ENCODE measurements at places on chromosomes 5 and 9.

- DNase-seq: no peak
These were observed 295.4 kb upstream of the HAPLN1 start for GRCh38 chr5:84016085-84016484.

GRCh38 chr9:4246969-4247368, 52.9 kb downstream of the GLIS3 start:
- no peak for DNase-seq

DNA sequence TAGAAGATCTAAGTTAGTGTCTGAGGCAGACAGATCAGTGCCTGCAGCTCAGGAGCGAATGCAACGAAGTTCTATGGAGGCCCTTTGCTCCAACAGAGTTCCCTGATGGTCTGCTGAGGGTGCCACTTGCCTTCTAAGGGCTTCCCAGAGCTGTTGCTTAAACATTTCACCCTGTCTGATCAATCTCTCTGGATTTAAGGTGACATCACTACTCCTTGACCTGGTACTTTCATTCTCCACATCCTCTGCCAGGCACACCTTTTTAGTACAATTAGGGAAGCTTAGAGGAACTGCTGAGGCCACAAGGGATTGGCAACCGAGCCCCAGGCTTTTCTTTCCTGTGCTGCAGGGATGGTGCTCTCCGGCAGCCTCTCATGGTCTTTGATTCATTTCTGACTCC, 94.2 kb upstream of the IFNK start:
- no peak for DNase-seq

DNA sequence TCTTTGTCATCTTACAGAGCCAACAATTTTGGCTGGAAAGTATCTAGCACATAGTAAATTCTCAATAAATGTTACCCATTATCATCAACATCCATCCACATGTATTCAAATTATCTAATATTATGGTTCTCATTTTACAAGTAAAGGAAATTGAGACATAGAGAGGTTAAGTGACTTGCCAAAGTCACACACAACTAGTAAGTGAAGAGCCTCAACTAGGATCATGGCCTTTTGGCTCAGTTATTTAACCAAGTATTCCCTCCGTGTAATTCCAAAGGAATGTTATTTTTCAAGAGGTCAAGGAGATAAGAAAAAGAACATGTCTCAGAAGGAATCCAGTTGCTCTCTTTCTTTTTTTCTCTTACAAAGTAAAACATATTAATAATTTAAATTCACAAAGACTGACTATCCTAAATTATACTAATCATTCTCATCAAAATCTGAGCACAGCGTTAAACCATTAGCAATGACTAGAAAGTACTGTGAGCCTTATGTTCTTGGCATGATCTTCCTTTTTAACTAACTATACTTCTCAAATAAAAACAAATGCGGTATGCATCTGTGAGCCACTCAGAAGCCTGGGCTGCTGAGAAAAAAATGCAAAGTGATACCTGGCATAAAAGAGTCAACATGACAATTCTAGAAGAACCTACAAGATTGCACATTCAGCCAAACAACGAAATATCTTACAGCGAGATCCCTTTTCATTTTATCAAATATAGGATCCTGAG, 350.9 kb downstream of the GLIS3 start:
- DNase-seq: no peak

- DNase-seq: no peak
These were observed 99.8 kb downstream of the TENT4A start for GRCh38 chr5:6812800-6813731.

DNA sequence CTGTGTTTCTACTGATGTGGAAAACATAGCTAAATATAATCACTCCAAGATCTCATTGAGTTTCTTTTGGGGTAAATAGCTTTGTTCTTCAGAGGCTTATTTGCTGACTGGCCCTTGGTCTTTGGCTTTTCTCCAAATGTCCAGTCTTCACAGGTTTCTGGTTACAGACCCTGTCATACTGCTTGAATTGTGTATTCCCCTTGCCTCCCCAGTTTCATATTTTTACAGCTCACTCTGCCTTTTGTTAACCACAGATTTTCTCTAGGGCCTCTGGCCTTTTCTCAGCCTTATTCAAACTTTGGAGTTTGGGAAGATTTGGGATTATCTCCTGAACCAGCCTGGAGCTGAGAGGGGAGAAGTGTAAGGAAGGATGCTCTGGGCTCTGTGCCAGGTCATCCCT, 23.9 kb downstream of the ISOC1 start:
- no peak for DNase-seq

GRCh38 chr9:116313638-116314037, 160.0 kb downstream of the PAPPA start:
- DNase-seq: no peak

GRCh38 chr5:127228540-127229184, 61.9 kb upstream of the MEGF10 start:
- DNase-seq: no peak

GRCh38 chr5:73382401-73382740, 66.2 kb downstream of the FOXD1 start:
- no peak for DNase-seq

GRCh38 chr5:79229357-79230174, 6.4 kb upstream of the JMY start:
- peak; percentile 4 for DNase-seq

- DNase-seq: no peak
These were observed 16.1 kb upstream of the MPDZ start for GRCh38 chr9:13295556-13295955.

DNA sequence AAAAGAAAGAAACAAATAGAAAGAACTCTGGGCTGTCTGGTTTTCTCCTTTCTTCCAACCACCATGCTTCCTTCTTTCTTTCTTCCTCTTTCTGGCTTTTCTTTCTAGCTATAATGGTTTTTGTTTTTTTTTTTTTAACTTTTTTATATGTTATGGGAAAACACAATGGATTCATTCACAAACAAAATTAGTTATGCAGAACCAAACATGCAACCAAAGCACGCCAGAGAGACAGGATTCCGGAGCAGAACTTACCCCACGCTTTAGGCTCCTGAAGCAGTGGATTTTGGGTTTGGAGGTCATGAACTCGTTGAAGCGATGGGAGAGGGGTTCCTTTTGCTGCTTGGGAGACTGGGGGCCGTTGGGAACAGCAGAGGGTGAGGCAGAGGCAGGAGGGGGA, 88.3 kb downstream of the USP20 start:
- no peak for DNase-seq

DNA sequence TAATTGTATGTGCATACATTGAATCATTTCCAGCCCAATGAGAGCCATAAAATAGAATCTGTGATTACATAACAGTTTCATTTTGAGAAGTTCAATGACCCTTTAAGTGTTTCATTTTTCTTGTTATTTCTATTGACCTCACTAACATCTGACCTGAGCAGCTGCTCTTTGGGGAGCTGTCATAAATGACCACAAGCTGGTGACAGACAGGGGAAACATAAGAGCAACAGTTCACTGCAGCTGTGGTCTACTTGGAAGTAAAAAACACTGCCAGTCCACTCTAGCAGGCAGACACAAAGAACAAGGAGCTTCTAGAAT, 265.4 kb downstream of the DTWD2 start:
- DNase-seq: no peak

- DNase-seq: no peak
These were observed 1388.3 kb upstream of the C9orf72 start for GRCh38 chr9:28961623-28962022.

DNA sequence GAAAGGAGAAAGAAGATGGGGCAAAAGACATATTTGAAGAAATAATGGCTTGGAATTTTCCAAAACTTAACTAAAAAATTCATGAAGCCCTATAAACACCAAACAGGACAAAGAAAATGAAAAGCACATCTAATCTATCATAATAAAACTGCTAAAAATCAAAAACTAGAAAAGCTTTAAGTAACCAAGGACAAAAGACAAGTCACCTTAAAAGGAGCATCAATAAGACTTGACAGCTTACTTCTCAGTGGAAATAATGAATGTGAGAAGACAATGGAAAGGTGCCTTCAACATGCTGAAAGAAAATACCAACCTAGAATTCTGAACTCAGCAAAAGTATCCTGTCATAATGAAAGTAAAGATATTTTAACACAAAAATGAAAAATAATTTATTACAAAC, 27.0 kb downstream of the GTF3C4 start:
- DNase-seq: no peak

DNA sequence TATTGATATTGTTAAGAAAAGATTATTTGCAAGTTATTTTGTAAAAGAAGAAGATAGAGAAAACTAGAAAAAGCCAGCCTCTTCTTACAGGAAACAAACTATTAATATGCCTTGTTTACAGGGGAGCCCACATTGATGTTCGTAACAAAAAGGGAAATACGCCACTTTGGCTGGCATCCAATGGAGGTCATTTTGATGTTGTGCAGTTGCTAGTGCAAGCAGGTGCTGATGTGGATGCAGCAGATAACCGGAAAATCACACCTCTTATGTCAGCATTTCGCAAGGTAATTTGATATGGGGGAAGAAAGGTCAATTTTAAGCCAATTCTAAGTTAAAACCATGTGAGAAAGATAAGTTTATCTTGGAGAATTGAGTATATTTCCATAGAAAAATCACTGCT, 37.6 kb upstream of the EIF4EBP3 start:
- no peak for DNase-seq

DNA sequence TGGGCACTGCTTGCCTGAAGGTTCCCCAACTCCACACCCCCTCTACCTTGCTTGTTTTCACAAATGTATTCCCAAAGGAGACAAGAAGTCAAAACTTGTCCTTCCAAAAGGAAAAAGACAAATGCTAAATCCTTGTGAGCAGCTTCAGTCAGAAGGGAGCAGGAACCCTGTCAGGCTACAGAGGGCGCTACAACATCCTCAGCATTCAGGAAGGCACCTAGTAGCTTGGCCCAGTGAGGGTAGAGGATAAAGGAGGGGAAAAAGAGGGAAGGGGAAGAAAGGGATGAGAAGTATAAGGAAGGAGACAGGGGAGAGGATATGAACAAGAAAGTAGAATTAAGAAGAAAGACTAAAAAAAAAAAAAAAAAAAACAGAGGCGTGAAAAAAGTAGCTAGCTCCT, 97.5 kb downstream of the MLLT3 start:
- no peak for DNase-seq

DNA sequence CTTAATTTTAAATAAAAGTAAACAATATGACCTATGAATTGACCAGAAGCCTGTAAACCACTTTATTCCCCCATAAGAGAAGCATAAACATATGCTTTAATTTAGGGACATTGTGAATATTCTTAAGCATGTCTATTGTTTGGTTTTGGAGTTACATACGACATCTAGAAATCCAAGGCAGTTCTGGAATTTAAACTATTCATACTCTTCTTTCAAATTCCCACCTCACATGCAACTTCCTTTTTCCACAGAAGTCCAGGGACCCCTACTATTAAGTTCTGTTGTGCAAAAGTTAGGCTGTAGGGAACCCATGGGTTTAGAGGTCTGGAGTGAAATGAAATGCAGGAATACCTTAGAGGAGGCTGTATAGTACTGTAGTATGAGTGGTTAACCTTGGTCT, 2.1 kb downstream of the RIC1 start:
- no peak for DNase-seq

GRCh38 chr9:134239130-134239903, 75.0 kb upstream of the RNU6ATAC start:
- DNase-seq: no peak

DNA sequence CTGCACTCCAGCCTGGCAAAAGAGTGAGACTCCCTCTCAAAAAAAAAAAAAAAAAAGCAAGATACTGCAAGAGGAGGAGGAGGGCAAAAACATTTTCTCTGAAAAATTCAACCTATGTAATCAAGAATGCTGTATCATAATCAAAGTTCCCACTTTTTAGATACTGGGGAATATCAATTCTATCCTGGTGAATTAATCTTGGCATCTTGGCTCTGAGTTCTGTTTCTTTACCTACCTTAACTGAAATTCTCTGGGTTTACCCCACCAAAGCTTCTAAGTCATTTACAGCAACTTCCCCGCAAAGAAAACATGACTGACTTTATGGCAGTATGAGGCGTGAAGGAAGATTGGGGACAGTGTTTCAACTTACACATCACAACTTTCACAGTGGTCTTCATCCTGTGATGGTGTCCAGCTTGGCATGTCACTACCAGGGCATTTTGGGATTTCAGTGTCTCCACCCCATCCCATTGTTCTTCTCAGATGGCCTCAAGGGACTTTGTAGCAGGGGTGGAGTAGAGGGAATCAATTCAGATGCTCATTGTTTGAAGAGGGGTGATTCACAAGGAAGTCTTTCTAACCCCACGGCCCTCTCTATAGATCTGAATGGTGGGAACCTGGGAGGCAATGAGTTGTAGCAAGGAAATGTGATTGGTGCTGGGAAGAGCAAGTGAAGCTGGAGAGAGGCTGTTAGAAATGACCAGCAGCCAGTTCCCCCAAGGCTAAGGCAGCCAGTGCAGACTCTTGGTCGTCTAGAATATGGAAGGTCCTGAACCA, 130.5 kb downstream of the SCAMP1 start:
- no peak for DNase-seq

DNA sequence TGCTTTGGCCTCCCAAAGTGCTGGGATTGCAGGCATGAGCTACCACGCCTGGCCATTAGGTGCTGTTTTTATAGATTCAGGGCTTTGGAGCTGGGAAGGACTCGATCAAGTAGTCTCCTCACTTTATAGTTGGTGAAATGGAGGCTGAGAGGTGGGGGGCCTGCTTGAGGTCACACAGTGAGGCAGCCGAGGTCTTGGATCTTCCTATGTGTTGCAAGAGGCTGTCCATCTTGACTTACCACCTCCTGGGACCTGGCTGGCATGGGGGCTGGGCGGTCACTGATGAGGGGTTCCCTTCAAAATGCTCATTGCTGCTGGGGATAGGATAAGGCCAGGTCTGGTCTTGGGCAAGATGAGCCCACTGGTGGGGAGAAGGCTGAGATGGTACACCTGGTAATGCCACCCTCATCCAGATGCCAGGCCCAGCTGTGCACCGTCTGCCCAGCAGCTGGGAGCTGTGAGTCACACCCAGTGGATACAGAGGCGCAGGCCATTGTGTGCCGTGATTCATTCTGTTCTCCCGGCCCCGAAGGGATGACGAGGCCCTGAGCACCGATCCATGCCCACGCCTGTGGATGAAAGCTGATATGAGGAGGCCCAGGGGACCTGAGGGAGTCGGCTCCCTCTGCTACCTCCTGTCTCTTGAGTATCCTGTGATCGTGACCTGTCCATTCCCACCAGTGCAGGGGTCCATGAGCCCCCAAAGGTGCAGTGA, 10.5 kb upstream of the NDST1 start:
- no peak for DNase-seq

DNA sequence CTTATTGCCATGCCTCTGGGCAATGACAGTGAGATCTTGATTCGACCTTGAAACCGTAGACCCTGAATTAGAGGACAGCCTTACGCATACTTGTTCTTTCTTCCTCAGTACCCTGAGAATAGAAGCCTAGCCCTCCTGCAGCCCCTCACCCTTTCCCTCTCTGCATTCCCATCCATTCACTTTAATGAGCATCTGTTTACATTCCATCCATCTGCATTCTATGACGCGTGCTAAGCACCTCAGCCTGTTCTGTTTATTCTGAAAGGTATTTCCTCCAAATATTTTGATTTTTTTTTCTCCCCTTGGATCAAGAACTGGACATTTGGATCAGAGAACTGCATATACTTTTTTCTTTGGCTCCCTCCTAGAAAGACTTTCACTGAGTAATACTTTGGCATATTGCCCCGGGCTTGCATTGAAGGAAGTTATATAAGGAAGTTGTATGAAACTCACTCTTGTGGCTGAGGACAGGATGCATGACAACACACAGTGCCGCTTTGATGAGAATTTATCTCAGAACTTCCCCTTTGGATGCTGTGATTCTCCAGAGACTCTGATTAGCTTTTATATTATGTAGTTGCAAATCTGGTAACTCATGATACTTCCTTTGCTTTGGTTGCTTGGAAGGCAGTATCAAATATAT, 15.7 kb downstream of the TMEM8B start:
- DNase-seq: peak; percentile 4

GRCh38 chr5:145236127-145236526, 599.0 kb downstream of the PRELID2 start:
- DNase-seq: no peak

Data from activated CD4-positive, alpha-beta T cell treated with anti-CD3 and anti-CD28 coated beads, Interleukin-2, amount 50 U/mL, for 1 hour (primary cell).